ENCODE measurements at places on chromosomes 6 and 20.

GRCh38 chr6:48814957-48815356 lies 648.1 kb downstream of the MMUT start:
- DNase-seq, result no peak

GRCh38 chr6:55046869-55047422 lies 127.4 kb upstream of the HCRTR2 start:
- DNase-seq, result no peak

DNA sequence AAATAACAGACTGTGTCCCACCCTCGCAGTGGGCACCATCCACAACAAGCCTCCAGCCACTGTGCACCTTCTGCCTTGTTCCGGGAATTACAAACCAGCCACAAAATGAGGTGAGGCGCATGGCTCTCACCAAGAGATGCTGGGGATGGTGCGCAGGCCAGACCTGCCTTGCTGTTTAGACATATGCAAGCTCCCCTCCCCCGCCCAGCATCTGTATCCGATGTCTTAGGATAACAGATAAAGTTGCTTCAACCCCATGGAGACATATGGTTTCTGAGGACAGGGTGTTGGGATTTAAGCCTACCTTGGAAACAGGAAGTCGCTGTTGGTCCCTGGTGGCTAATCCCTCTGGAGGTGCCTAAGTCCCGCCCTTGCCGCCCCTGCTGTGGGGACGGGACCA lies 50.4 kb upstream of the MPC1 start:
- no peak for DNase-seq

GRCh38 chr6:1962201-1962600 lies 283.2 kb downstream of the GMDS start:
- no peak for DNase-seq

GRCh38 chr6:22008248-22008836 lies 288.5 kb downstream of the PRL start:
- DNase-seq, result no peak

DNA sequence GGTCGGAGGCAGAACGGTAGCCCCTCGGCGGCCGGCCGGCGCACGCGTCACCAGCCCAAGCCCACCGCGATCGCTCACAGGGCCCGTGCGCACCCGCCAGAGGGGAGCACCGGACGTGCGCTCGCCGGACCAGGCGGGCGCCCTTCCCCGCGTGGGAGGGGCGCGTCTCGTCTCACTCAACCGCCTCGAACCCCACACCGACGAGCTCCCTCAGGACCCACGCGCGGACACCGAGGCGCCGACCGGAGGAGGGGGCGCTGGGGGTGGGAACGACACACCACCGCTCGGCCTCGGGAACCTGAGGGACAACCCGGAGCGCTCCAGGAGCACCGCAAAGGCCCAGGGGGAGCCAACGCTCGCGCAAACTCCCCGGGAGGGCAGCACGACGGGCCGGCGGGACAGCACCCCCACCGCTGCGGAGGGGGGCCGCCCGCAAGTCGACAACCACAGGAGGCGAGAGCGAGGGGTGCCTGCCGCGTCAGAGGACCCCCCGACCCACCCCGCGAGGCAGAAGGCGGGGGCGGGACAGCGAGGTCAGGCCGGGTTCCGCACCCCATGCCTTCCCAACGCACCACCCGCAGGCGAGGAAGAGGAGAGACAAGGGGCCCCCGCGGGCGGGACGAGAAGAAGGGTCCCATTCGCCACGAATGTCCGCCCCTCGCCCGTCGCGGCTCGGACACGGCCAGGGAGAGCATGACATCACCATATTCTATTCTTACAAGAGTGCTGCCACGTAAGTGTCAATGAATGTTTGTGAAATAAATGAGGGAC lies 512.7 kb upstream of the ZNF337 start:
- no peak for DNase-seq

GRCh38 chr6:38524436-38525145 lies 115.1 kb downstream of the BTBD9 start:
- DNase-seq, result no peak

GRCh38 chr6:107173779-107174178 lies 58.5 kb upstream of the BEND3 start:
- no peak for DNase-seq

DNA sequence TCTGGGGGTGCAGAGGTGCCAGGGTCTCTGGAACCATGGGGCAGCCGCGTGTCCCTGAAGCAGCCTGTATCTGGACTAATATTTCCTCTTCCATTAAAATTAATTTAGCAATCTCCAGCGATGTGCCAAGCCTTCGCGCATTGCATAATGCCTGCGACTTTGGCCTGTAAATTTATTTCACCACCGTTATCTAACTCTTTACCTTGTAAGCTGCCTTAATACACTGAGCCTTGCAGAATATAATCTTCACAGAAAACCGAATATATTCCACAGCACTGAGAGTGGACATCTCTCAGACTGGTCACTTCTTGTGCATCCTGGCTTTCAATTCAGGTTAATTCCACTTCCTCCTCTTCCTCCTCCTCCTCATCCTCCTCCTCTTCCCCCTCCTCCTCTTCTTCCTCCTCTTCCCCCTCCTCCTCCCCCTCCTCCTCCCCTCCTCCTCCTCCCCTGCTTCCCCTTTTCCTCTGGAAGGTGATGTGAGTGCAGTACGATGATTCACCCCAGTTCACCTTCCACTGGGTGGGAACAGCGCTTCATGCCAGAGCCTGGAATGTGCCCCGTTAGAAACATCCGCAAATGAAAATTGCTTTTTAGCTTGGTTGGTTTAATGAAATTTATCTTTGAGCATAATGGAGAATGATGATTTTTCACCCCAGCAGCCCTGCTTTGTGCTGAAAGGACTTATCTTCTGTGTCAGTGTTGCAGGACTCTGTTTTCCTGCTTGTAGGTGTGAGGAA lies 101.4 kb downstream of the CDH4 start:
- no peak for DNase-seq

- no peak for DNase-seq
Measured at GRCh38 chr6:95959261-95959660, 56.5 kb upstream of the FUT9 start.

- no peak for DNase-seq
Measured at GRCh38 chr20:16451001-16451400, 122.2 kb downstream of the KIF16B start.

DNA sequence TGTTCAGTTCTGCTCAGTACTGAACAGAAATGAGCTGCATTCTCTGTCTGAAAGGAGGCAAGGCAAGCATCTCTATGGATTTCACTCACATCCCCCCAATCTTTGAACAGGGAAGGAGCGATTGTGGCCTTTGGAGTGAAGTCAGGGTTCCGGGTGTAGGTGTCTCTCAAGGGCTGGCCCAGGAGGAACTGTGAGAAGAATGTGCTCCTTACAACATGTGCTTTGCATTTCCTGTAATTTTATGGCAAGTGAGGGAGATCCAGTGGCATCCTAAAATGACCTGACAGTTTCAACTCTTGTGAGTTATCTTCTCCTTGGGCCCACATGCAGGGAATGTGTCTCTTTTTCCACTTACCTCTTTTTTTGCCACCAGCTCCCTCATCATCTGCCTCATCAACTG lies 63.0 kb upstream of the RIN2 start:
- no peak for DNase-seq

- no peak for DNase-seq
Measured at GRCh38 chr6:108134213-108134970, 31.4 kb upstream of the NR2E1 start.

GRCh38 chr6:111564482-111564945 lies 41.2 kb downstream of the TRAF3IP2 start:
- no peak for DNase-seq

GRCh38 chr20:36116807-36117441 lies 37.6 kb upstream of the EPB41L1 start:
- no peak for DNase-seq

GRCh38 chr20:41141153-41141815 lies 3.9 kb downstream of the PLCG1 start:
- no peak for DNase-seq

All from activated T-cell treated with anti-CD3 and anti-CD28 coated beads for 24 hours (primary cell).